ENCODE measurements at places on chromosomes 2 and 18.

- DNase-seq, result no peak
Observed at GRCh38 chr2:187482796-187483195, 34.7 kb upstream of the CALCRL start.

DNA sequence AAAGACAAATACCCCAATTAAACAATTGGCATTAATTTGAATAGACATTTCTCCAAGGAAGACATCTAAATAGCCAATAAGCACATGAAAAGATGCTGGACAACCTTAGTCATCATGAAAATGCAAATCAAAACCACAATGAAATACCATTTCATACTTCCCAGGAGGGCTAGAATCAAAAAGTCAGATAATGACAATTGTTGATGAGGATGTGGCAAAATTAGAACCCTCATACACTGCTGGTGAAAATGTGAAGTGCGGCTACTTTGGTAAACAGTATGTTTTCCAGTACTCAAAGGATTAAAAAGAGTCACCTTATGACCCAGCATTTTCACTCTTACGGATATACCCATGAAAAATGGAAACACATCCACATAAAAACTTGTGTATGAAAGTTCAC, 91.6 kb downstream of the FIGN start:
- no peak for DNase-seq

- DNase-seq, result no peak
Observed at GRCh38 chr2:129870685-129871241, 108.7 kb upstream of the RAB6C start.

DNA sequence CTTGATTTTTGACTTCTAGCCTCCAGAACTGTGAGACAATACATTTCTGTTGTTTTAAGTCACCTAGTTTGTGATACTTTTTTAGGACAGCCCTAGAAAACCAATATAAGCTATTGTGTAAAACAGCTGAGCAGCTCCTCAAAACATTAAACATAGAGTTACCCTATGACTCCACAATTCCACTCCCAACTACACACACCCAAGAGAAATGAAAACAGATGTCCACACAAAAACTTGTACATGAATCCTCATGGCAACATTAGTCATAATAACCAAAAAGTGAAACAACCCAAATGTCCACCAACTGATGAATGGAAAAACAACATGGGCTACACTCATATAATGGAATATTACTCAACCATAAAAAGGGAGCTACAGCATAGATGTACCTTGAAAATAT, 32.6 kb downstream of the TNS1 start:
- no peak for DNase-seq

DNA sequence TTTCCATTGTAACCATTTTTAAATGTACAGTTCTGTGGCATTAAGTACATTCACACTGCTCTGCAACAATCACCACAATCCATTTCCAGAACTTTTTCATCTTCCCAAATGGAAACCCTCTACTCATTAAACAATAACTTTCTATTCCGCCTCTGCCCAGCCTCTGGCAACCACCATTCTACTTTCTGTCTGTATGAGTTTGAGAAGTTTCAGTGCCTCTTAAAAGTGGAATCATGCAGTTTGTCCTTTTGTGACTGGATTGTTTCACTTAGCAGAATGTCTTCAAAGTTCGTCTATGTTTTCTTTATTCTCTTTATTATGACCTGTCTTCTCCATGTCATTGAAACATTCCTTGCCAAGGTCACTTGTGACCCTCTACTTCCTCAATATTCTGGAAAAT, 22.0 kb upstream of the PELI1 start:
- DNase-seq, result peak; percentile 4

DNA sequence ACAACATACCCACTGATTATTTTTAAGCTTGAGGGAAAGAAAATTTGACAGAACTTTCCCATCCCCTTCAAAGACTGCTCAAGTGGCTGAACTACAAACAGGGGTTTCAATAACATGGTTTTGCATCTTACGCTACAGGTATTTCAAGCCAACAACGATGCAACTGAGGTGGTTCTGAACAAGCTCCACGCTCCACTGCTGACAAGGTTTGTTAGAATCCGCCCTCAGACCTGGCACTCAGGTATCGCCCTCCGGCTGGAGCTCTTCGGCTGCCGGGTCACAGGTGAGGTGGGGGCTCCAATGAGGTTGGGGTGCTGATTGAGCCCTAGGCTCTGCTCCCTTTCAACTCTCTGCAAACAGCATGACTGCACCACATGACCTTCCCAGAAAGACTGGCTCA, 58.1 kb downstream of the NRP2 start:
- no peak for DNase-seq

GRCh38 chr18:906416-907114, 1.9 kb downstream of the ADCYAP1 start:
- no peak for DNase-seq

- DNase-seq, result no peak
Observed at GRCh38 chr2:212736385-212736726, 197.8 kb upstream of the ERBB4 start.

GRCh38 chr2:55581874-55582547, 35.4 kb downstream of the PPP4R3B start:
- DNase-seq, result no peak

DNA sequence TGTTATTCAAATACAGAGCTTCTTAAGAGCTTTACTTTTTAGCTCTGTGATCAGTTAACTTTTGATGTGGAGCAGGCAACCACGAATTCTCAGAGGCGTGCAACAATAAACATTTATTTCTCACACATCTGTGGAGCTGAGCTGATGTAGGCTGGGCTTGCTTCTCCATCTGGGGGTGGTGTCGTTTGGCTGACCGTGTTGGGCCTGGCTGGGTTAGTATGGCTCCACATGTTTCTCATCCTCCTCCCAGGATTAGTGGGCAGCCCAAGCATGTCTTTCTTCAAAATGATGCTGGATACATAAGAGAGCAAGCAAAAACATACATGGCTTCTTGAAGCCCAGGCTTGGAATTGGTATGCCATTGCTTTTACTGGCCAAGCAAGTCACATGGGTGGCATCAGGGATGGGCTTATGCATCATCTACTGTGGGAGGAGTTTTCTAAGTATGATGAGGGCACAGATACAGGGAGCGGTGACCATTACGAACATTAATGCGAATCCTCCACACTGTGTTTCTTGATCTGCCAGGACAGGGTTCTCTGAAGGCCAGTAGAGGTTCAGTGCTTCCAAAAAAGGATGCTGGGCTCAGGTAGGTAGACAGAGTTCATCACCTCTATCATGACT, 157.0 kb upstream of the TNP1 start:
- no peak for DNase-seq

Measured in stimulated activated CD4-positive, alpha-beta T cell treated with anti-CD3 and anti-CD28 coated beads, Interleukin-12 subunit alpha, Interleukin-12 subunit beta, amount 100 ng/mL, for 48 hours (primary cell).